RPMI7951 (cell line): ENCODE measurements at places on chromosomes 6 and 20. TPM values are rescaled to one million over a fixed set of nuclear protein-coding genes. Genes with fewer than 3 reads are reported as not detected.
A peak's percentile ranks its signal among the peaks of the same experiment; 100 is the strongest.

PI3 gene
- total RNA-seq: not detected in 2 replicates

DNA sequence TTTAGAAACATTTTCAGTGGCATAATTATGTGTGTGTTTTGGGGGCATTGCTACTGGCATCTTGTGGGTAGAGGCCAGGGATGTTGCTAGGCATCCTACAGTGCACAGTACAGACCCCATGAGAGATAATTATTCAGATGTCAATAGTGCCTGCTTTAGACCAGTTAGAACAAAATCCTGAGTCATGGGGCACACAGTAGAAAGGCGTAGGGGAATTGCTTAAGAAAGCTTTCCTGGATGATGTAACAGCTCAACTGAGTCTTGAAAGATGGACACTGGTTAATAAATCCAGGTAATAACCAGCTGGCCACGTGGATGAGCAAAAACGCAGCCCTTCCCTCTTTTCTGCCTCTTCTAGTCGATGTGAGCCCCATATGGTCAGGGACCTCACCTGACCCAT is 51.1 kb downstream of the KCNB1 start:
- DNase-seq: no peak

GRCh38 chr6:3138341-3138740 is 19.0 kb downstream of the TUBB2A start:
- peak; percentile 19 for DNase-seq

DBNDD2 gene
- 10.1 and 12.5 TPM in 2 replicates for total RNA-seq

DNA sequence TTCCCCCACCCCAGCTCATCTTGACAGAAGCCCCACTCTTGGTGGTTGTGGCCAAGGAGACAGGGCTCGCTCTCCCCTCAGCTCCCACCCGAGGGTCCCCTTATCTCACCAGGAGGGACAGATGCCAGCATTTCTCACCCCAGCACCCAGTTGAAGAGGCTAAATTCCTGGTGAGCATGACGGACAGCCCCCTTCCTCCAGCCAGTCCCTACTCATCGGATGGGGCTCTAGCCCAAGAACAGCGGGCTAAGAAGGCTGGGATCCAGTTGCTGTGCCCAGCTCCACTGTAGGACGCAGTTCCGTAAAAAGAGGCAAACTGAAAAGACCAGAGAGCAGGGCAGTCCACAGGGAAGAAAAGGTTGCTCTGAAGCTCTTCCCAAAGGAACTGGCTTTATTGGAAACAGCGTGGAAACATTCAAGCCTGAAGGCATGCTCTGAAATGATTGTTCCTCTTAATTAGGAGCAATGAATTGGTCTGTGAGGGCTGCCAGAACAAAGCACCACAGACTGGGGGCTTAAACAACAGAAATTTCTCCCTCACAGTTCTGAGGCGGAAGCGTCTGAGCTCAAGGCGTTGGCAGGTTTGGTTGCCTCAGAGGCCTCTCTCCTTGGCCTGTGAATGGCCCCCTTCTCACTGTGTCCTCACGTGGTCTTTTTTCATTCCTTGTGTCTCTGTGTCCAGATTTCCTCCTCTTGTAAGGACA is 17.9 kb upstream of the KIF25 start:
- no peak for DNase-seq
